ENCODE measurements at places on chromosomes 2 and 18. TPM values are rescaled to one million over a fixed set of nuclear protein-coding genes. Genes with fewer than 3 reads are reported as not detected.

- H3K27ac ChIP-seq, result no peak overlapping the region
- no peaks in the 10 kb centered on the region for H3K27me3 ChIP-seq
- no peak overlapping the region for H3K4me3 ChIP-seq
- no peaks in the 10 kb centered on the region for H3K4me1 ChIP-seq
- no peaks in the 10 kb centered on the region for H3K36me3 ChIP-seq
- no peak for DNase-seq
Measured at GRCh38 chr2:60337142-60337497, 216.3 kb downstream of the BCL11A start.

- no peaks in the 10 kb centered on the region for H3K4me1 ChIP-seq
- DNase-seq, result no peak
- H3K27me3 ChIP-seq, result no peaks in the 10 kb centered on the region
- H3K27ac ChIP-seq, result no peak overlapping the region
Measured at GRCh38 chr2:182980115-182980514, 58.1 kb downstream of the NCKAP1 start.

DNA sequence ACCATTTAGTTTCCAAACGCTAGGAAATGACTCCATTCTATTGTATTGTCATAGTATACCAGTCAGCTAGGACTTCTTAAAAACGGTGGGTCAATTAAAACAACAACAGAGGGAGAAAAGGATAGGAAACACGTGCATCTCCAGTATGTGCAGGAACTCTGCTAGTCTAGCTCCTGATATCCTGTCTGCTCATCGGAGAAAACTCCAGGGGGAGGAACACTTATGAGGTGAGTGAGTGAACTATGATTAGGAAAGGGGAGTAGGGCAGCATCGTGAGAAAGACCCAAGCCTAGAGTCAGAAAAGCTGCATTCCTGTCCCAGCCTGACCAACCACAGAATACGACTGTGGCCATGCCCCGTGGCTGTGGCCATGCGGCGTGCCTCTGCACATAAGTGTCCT lies 34.2 kb downstream of the DTNB start:
- no peak overlapping the region for H3K27ac ChIP-seq
- no peak for DNase-seq

DNA sequence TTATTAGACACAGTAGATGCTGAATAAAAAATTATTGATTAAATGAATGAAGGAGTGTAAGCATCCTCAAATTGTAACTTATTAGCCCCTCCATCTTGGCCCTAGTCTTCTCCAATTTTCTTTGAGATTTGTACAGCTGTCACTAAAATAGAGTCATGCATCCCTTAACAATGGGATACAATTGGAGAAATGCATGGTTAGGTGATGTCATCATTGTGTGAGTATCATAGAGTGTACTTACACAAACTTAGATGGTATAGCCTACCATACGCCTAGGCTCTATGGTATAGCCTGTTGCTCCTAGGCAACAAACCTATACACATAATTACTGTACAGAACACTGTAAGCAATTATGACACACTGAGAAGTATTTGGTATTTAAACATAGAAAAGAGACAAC lies 38.3 kb upstream of the ZNF385B start:
- H3K36me3 ChIP-seq, result no peaks in the 10 kb centered on the region
- DNase-seq, result no peak
- no peak overlapping the region for H3K27ac ChIP-seq
- no peak overlapping the region for H3K4me3 ChIP-seq

DNA sequence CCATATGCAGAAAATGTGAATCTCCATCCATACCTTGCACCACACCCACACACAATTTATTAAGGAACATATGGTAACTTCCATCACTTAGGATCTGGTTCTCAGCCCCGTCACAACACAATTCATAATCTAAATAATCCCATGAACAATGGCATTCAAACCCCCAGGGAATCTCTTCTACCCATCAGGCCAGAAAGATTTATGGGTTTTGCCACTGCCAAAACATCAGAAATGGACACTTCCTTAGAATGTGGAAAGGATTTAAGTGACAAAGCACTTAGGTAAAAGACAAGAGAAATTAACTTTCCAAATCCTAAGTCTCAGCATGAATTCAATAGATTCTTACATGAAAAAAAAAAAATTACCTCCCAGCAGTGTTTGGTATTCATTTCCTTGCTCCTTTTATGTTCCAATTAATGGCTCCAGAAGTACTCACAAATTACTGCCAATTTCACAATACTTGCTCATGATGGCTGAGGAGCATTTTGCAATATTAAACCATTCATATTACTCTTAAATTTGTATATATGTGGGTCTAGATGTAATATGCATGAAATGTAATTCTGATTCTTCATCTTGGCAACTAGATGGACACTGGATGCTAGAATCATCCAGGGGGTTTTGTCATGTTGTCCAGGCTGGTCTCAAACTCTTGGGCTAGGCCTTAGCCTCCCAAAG lies 56.5 kb upstream of the TMEM247 start:
- H3K4me1 ChIP-seq, result no peaks in the 10 kb centered on the region
- no peak for DNase-seq
- H3K4me3 ChIP-seq, result no peak overlapping the region
- H3K36me3 ChIP-seq, result no peaks in the 10 kb centered on the region
- no peak overlapping the region for H3K27ac ChIP-seq

- H3K27ac ChIP-seq, result no peak overlapping the region
- no peak overlapping the region for H3K4me3 ChIP-seq
- DNase-seq, result no peak
- no peaks in the 10 kb centered on the region for H3K36me3 ChIP-seq
Measured at GRCh38 chr18:54389143-54389505, 31.4 kb downstream of the C18orf54 start.

DNA sequence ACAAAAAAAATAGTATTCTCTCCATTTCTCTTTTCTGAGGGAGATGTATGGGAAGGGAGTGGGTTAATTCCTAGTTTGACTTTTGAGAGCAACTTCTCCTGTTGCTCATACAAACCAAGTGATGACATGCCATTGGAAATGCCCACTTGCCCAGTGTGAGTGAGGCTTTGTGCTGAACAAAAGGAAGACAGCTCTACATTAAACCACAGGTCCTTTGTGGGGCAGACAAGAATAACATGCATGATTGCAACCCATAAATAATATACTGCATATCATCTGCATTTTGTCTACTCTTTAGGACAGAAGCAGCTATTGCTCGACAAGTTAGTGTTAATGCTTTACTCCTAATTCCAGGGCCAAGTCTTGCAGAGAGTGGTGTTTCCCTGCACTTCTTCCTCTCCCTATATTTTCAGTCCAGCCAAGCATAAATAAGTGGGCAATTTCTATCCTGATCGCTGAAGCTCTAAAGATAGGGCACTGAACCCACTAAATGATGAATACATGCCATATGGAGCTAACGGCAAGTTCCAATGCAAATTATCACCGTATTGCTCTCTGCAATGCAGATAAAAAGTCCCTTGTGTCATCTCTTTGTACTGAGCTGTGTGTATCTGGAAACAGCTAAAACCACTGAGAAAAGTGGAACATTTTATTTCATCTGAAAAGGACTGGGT lies 19.4 kb upstream of the EHBP1 start:
- H3K27ac ChIP-seq, result no peak overlapping the region
- H3K4me1 ChIP-seq, result no peaks in the 10 kb centered on the region
- H3K36me3 ChIP-seq, result no peaks in the 10 kb centered on the region
- no peak for DNase-seq
- H3K4me3 ChIP-seq, result no peak overlapping the region

The TLX2 gene
- total RNA-seq, result not detected

The C2orf76 gene
- 1.7 TPM for total RNA-seq

Measured in heart left ventricle (tissue), 16 donors.